AML-193 (cell line): ENCODE measurements at places on chromosomes 12 and 14.
A peak's percentile ranks its signal among the peaks of the same experiment; 100 is the strongest.

- DNase-seq, result no peak
Measured at GRCh38 chr14:75022655-75023054, 19.9 kb downstream of the EIF2B2 start.

DNA sequence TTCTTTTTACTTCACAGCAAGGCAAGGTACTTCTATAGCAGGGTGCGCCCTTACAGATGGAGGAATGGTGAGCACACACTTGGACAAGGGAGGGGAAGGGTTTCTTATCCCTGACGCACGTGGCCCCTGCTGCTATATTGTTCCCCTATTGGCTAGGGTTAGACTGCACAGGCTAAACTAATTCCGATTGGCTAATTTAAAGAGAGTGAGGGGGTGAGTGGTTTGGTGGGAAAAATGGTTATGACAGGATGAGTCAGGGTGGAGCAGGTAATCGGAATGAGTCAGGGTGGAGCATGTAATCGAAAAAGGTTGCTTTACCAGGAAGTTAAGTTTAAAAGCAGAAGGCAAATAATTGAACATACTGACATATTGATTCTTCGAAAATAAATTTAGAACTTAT, 23.7 kb upstream of the RAB21 start:
- no peak for DNase-seq

GRCh38 chr14:95265106-95266094, 54.3 kb downstream of the CLMN start:
- peak; percentile 54 for DNase-seq

- no peak for DNase-seq
Measured at GRCh38 chr12:118034429-118035189, 18.1 kb downstream of the RFC5 start.

DNA sequence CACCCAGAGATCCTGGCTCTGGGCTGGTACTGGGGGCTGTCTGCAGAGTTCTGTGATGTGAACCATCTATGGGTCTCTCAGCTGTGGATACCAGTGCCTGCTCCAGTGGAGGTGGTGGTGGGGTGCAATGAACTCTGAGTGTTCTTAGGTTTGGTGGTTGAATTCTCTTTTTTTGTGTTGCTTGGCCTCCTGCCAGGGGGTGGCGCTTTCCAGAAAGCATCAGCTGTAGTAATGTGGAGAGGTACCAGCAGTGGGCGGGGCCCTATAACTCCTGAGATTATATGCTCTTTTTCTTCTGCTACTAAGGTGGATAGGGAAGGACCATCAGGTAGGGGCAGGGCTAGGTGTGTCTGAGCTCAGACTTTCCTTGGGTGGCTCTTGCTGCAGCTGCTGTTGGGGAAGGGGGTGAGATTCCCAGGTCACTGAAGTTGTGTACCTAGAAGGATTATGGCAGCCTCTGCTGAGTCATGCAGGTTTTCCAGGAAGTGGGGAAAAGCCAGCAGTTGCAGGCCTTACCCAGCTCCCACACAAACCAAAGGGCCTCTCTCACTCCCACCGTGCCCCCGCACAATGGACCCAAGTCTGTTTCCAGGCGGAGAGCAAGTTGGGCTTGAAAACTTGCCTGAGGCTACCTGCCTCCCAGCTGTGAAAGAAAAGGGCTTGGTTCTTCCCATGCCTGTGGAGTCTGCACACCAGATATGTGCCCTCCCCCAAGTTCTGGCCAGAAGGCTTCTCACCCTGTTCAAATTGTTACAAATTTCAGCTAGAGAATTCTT, 18.6 kb downstream of the CCER1 start:
- no peak for DNase-seq

- peak; percentile 10 for DNase-seq
Measured at GRCh38 chr12:14418451-14418890, 53.0 kb downstream of the ATF7IP start.

DNA sequence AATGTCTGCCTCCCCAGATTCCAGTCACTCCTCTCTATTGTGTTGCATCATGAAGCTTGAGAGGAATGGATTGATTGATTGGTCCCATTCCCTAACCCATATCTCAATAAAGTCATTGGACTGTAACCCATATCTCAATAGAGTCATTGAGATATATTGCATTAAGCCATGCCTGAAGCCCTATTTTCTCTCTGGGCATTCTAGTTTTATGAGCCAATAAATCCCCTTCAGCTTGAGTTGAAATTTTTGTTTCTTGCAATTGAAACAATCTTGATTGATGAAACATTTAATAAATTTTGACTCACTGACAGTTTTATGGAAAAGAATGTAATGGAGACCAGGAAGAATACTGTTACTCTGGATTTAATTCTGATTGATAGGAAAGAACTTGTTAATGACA, 20.8 kb upstream of the OR4E1 start:
- DNase-seq, result no peak

GRCh38 chr12:58918469-58918844, 1.8 kb downstream of the LRIG3 start:
- no peak for DNase-seq

- no peak for DNase-seq
Measured at GRCh38 chr12:105644770-105645169, 314.3 kb downstream of the C12orf75 start.

GRCh38 chr14:98404811-98405210, 867.2 kb downstream of the BCL11B start:
- no peak for DNase-seq

DNA sequence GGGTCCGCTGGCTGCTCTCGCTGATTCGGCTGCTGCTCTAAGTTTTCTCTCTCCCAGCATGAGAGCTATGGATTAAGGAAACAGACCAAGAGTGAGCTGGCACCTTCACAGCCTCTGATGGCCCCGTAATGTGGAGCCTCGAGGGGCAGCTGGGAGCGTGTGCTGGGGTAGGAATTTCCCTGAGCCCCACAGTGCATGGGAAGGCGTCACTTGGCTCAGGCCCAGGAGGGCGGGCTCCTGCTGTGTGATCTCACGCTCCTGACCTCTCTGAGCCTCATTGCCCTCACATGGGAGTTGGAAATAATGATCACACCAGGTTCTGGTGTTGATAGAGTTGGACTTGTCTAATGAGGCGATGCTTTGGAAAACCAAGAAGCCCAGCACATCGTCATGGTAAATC, 238.6 kb upstream of the CRY1 start:
- DNase-seq, result no peak

DNA sequence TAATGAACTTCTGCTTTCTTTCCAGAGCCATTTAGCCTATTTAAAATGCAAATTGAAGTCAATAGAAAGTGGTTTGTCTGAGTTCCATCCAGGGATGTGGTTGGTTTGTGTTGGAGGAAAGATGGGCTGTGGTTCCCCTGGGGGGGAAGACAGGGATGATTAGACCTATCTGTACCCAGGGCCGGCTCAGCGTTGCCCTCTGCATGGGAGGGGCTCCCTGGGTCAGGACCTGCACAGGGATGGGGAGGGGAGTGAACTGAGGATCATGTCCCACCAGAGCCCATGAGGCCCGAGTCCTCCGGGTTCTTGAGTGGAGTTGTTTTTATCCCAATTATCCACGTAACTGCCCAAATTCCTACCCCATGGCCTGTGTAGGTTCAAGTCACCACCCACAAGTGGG, 76.9 kb upstream of the SFSWAP start:
- DNase-seq, result no peak

DNA sequence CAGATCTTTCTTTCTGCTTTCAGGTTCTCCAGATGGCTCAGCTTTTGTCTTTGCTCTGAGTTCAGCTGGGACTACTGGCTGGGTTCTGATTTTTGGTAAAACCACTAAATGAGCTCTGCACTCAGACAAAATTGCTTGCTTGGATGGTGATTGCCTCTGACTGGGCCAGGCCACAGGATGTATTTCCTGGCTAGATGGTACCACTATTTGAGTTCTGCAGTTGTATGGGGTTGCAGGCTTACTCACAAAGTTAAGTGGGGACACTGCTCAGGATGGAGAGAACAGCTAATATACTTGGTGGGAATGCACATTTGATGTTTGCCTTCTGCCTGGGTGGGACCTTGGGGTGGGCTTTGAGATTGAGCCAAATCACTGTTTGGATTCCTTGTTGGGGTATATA, 14.0 kb upstream of the OR4Q3 start:
- no peak for DNase-seq
